ENCODE measurements at places on chromosomes 7 and 10. TPM values are rescaled to one million over a fixed set of nuclear protein-coding genes. Genes with fewer than 3 reads are reported as not detected.

Gene KLLN
- total RNA-seq, result 0.63 TPM

Gene OR2A7
- not detected for total RNA-seq

Gene VTI1A
- 13.1 TPM for total RNA-seq

Gene PPP1R17
- not detected for total RNA-seq

Gene COL28A1
- total RNA-seq, result 0.60 TPM

Gene STAG3
- not detected for total RNA-seq

Gene PRR15
- total RNA-seq, result 2.3 TPM

Gene CCDC3
- 1.3 TPM for total RNA-seq

Gene CLDN3
- total RNA-seq, result 2.8 TPM

Gene HECW1
- 14.9 TPM for total RNA-seq

Gene GDF2
- not detected for total RNA-seq

Gene TMEM139
- total RNA-seq, result 1.9 TPM

Gene TRIL
- total RNA-seq, result not detected

Gene PRSS2
- not detected for total RNA-seq

Gene IL6
- total RNA-seq, result 1.0 TPM
